B cell (primary cell): ENCODE measurements at places on chromosomes 2 and 18.

GRCh38 chr2:233084488-233084887, 24.3 kb downstream of the INPP5D start:
- DNase-seq = peak; percentile 53

DNA sequence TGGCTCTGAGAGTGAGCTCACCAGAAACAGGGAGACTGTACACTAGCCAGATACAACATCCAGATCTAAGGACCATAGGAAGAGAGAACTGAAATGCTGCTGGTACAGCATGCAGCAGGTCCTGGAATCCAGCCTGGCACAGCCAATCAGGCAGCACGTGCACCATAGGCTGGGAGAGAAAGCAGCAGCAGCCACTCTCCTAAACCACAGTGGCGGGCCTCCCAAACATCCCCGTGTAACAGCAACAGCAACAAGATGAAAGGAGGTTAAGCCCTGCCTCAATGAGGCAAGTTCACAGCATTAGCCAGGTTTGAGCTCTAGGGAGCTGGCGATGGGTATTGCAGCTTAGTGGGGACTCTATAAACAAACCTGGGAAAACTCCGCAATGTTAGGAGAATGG, 192.0 kb downstream of the EPHA4 start:
- no peak for DNase-seq

- DNase-seq = no peak
Measured at GRCh38 chr18:59986139-59986538, 86.3 kb downstream of the PMAIP1 start.

DNA sequence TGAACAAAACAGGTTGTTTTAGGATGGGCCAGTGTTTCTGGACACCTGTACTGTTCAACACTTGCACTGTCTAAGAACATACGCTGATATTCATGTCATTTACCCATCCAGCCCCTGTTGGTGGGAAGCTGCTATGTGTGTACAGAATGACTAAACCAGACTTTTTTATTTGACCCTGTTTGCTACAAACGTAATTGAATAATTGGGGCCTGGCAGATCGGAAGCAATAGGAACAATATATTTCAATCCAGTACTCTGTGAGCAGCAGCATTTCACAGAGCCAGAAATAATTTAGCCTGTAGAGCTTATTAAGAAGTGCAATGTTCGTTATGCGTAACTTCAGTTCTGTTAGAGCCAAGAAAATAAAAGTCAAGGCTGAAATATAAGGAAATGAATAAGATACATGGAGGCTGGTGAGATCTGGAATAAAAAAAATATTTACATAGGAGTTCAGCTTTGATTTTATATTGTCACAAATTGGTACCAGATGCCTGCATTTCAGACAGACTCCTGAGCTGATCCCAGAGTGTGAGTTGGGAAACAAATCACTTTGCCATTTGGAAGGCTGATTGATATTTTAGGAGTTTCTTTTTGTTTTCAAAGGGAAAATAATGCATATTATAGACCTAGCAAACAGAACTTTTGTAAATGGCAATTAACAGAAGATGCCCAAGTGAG, 19.7 kb downstream of the CABLES1 start:
- DNase-seq = no peak

GRCh38 chr2:100350661-100351185, 28.4 kb upstream of the LONRF2 start:
- DNase-seq = no peak

GRCh38 chr2:201985728-201986462, 47.8 kb upstream of the FZD7 start:
- no peak for DNase-seq

DNA sequence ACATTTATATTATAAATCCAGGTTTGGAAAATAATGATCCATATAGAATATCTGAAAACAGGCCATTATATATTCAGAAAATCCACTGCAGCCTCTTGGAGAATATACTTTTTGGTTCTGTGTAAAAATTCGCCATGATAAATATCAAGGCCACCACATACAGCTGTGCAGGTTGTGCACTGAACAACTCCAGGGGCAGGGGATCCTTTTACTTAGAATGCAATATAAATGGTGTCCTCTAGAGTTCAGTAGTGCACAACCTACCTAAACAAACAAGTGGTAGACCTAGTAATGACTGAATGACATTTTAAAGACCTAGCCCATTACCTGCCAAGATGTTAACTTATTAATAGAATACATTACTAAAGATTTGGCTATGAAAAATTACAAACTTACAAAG, 22.4 kb downstream of the MOGAT1 start:
- DNase-seq = no peak

DNA sequence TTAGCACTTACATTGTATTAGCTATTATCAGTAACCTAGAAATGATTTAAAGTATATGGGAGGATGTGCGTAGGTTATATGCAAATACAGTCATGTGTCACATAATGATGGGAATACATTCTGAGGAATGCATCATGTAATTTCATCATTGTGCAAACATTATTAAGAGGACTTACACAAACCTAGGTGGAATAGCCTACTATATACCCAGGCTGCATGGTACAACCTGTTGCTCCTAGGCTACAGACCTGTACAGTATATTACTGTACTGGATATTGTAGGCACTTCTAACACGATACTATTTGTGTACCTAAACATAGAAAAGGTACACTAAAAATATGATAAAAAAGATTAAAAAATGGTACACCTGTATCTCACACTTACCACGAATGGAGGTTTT, 7.9 kb downstream of the RIF1 start:
- no peak for DNase-seq

GRCh38 chr2:206218156-206218555, 56.3 kb upstream of the ZDBF2 start:
- DNase-seq = no peak

DNA sequence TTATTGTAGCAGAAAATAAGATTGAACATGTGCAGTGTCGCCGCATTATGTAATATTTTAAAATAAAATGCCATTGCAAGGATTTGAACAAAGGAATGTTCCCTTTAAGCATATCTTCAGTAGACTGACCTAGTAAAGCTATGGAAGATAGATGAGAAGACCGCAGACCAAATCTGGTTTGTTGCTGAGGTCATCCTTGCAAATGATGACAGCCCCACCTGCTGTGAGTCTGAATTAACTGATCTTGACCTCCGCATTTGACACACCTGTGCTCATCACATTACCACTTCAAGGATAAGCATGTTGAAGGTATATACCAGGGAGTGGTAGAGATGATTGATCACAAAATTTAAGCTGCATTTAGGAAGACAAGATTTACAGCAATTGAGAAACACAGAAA, 96.2 kb downstream of the NYAP2 start:
- DNase-seq = no peak

DNA sequence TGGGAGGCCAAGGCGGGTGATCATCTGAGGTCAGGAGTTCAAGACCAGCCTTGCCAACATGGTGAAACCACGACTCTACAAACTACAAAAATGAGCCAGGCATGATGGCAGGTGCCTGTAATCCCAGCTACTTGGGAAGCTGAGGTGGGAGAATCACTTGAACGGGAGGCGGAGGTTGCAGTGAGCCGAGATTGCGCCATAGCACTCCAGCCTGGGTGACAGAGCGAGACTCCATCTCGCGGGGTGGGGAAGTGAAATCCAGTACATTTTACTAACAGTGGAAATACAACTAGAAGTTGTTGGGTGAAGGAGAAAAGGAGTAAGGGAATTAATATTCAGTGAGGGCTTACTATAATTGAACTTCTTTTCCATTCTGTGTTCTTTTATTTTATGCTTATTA, 13.2 kb upstream of the ENOSF1 start:
- no peak for DNase-seq

GRCh38 chr2:47221946-47222345, 66.8 kb upstream of the STPG4 start:
- no peak for DNase-seq

GRCh38 chr18:22084547-22084946, 84.8 kb upstream of the GATA6 start:
- no peak for DNase-seq

DNA sequence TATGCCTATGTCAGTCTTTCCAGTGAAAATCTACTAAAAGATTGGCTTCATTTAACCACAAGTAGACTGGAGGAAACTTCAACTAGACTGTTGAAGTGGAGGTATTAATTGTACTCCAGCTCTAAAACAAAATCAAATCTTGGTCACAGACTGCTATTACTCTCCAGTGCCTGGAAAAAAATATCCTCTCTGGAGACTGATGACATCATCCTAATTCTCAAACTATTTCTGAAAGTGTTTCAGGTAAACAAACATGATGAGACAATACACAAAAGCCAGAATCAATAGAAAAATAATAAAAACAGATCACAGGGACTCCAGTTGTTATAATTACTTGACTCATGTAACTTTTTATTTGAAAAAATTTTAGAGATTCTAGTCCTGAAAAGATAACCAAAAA, 87.7 kb upstream of the MYO3B start:
- no peak for DNase-seq

GRCh38 chr2:10892316-10892715, 19.4 kb upstream of the KCNF1 start:
- DNase-seq = no peak

- no peak for DNase-seq
Measured at GRCh38 chr18:62486290-62486964, 36.4 kb upstream of the ZCCHC2 start.

- DNase-seq = peak; percentile 85
Measured at GRCh38 chr2:195575879-195576401, 81.1 kb upstream of the SLC39A10 start.

DNA sequence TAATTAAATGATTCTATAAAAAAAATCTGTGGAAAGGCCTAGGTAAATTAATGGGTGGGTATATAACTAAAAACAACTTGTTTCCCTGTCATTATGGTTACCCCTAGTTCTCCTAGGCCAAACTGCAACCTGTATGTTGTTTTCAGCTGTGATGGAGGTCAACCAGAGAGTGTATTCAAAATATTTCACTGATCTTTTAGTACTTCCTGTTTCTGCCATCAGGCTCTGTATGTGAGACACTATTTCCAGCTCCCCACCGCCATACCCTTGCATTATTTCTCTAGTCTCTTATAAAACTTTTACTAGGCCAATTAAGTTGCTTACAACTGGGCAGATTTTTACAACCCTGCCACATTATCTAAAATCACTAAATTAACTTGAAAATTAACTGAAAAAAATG, 21.0 kb upstream of the CDKL4 start:
- peak; percentile 35 for DNase-seq

DNA sequence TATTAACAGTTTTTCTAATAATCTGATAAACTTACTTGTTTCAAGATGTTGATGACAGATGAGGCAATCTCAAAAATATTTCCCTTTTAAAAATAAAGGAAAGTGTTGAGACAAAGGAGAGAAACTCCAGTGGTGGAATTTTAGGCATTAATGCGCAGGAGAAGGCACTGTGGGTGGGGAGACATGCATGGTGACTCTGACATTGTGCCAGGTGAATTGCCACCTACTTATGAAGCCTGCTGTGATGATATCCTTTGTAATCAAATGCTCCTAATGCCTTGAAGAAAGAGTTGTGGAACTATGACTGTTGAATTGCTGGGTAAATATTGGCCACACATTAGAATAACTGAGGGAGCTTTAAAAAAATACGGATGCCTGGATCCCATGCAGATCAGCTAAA, 101.4 kb downstream of the PLA2R1 start:
- DNase-seq = no peak

- no peak for DNase-seq
Measured at GRCh38 chr2:197672371-197672893, 3.0 kb downstream of the RFTN2 start.

DNA sequence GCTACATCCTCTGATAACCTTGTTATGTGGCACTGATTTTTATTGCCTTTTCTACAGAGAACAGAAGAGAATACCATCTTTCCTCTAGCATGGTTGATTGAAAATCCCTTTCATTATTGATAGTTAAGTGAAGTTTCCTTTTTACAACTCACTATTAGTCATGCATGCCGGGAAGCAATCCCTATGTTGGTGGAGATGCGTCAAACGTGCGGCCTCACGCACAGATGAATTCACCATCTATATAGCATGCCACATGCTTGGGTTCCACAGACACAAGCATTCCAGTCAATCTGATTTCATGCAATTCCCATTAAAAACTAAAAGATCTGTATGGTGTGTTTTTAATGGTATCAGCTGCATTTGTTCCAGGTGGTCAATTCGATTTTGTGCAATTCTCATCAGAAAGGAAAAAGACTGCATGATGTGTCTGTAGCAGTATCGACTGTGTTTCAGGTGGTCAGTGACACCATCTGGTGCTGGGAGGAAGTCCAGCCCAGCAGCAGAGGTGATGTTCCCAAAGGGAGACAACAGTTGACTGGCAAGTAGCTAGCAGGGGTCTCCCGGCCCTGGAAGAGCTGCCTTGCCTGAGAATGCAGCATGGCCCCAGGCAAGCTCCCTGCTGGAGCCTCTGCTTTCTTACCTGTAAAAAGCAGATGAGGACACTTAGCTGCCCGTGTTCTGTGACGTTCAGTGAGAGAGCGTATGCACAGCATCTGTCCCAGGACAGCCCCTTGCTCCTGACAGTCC, 151.3 kb upstream of the NCK2 start:
- no peak for DNase-seq

DNA sequence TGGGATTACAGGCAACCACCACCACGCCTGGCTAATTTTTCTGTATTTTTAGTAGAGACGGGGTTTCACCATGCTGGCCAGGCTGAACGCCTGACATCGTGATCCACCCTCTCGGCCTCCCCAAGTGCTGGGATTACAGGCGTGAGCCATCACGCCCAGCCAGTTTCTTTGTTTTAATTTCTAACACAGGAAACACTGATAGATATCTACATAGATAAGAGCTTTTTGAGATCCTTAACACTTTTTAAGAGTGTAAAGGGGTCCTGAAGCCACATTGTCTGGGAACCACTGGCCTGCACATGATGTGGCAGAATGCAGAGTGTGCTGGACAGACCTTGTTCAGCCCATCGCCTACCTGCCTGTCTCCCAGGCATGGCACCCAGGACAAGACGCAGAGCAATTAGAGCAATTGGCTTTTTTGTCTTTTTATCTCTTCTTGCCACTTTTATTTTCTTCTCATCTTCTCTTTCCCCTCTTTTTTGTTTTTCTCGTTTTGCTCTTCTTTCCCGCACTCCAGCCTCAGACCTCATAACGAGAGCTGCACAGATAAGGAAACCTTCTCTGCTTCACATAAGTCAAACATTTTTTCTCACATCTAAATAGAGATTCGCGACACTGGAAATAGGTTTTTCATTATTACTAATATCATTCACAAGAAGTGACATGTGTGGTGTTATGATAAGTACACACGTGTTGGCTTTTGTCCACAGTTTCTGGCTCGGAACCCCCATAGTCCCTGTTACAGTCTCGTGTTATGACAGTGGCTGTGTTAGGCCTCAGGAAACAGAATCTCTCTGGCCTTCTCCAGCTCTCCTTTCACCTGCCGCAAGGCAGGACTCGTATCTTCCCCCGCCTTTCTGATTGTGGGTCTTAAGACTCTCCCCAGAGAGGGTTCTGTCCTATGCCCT, 25.2 kb upstream of the GPR55 start:
- no peak for DNase-seq

- peak; percentile 85 for DNase-seq
Measured at GRCh38 chr2:160269803-160270570, 69.9 kb upstream of the ITGB6 start.

GRCh38 chr2:102130647-102130991, 11.9 kb upstream of the IL1R1 start:
- no peak for DNase-seq

GRCh38 chr2:101398116-101398821, 11.0 kb upstream of the CREG2 start:
- no peak for DNase-seq
